ENCODE measurements at places on chromosomes 11 and 22.
A peak's percentile ranks its signal among the peaks of the same experiment; 100 is the strongest.

DNA sequence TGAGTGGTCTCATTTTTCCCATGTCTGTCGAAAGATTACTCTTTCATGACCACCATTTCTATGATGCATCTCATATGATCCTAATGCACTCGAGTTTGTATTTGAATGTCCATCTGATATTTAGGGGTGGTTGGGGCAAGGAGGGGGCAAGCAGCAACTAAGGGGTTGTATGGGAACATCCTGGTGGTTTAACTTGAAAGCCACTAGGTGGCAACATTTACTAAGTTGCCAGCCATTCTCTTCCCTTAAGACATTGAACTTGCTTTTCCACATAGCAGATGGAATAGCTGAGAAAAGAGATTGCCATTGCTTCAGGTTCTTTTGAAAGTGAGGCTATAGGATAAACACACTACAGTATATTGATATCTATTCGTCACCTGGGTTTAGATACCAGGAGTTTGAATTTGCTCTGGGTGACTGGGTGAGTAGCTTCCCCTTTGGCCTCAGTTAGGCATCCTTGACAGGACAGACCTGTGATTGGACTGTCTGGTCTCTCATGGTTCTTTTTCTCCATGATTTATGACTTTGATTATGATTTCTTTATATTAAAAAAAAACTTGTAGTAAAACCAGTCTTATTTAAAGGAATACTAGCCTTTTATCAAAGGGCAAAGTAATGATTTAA is 32.4 kb downstream of the NF2 start:
- peak; percentile 54 for DNase-seq

DNA sequence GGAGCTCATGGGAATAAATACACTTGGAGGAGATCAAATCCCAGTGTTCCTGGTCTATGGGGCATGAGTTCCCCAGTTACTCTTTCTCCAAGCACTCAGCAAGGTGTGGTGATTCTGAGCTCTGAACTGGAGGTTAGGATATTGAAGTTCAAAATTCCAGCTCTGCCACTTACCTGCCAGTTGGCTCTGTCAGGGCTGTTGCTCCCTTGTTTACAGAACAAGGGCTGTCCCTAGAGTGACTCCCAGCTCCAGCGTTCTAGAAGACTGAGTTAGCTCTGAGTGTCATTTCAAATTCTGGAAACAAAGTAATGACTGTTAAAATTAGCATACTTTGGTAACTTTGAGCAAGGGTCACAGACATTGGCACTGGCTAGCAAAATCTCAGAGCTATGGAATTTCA is 69.7 kb upstream of the ZBED5 start:
- DNase-seq, result no peak

DNA sequence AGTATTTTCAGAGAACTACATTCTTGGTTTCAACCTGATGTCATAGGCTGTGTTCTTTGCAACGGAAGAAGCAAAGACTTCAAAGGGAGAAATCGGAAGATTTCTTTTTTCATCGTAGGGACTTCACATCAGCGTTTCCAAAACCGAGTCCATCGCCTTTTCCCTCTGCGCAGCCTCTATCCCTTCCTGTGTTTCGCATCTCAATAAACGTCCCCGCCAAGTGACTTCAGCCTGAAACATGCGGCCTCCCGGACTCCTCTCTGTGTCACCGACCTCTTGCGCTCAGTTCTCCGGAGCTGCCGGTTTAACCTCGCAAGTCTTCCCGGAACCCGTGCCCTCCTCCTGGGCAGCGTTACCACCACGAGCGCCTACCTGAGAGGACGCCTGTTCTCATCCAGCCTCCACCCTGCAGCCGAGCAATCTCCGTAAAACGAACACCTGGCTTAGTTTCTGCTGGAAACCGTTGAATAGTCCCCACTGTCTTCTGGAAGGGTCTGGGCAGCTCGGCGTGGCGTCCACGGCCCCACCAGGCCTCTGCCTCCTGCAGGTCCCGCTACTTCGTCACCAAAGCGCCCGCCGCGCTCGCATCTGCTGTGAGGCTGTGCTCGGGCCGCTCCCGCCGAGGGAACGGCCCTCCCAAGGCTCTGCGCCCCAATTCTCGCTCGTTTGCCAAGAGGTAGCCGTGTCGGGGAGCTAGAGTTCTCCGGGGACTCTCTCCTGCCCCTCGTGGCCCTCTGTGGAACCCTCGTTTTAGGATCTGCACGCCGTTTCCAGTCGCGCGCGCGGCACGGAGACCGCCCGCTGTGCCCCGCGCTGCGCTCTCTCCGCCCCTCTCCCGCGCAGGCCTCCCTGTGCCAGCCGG is at the start of gene GLB1L3:
GLB1L3 (plus strand) TSS at position 846 of the 862 bp plus-strand sequence. CDS start 362 bp downstream, outside the sequence.
- DNase-seq, result no peak

GRCh38 chr11:117932947-117933346 is 3.7 kb upstream of the TMPRSS13 start:
- DNase-seq, result no peak

GRCh38 chr22:44182588-44183286 is 2.0 kb downstream of the PARVG start:
- no peak for DNase-seq

DNA sequence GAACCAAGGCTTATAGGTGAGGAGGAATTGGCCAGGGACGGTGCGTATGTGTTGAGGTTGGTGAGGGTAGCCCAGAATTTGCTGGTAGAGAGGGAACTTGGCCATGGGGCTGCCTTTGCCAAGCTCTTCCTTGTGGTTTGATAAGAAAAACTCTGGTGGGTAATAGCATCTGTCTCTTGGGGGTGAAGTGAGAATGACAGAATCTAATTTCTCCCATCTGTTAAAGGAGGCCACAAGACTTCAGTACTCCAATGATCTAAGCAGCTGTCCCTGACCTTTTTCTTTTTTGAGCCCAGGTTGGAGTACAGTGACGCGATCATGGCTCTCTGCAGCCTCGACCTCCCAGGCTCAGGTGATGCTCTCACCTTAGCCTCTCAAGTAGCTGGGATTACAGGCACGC is 36.0 kb upstream of the PICK1 start:
- DNase-seq, result no peak

All from NAMALWA (cell line).